ENCODE measurements at places on chromosomes 5 and 9. TPM values are rescaled to one million over a fixed set of nuclear protein-coding genes. Genes with fewer than 3 reads are reported as not detected.

Gene CDC25C
- not detected for total RNA-seq

Gene C9
- 0.13 TPM for total RNA-seq

Gene SMIM32
- 0.49 TPM for total RNA-seq

Gene GCNT4
- 4.0 TPM for total RNA-seq

Gene IRX2
- 0.27 TPM for total RNA-seq

Gene SH3GLB2
- 107 TPM for total RNA-seq

Gene SV2C
- not detected for total RNA-seq

Gene TAF11L2
- total RNA-seq = not detected

DNA sequence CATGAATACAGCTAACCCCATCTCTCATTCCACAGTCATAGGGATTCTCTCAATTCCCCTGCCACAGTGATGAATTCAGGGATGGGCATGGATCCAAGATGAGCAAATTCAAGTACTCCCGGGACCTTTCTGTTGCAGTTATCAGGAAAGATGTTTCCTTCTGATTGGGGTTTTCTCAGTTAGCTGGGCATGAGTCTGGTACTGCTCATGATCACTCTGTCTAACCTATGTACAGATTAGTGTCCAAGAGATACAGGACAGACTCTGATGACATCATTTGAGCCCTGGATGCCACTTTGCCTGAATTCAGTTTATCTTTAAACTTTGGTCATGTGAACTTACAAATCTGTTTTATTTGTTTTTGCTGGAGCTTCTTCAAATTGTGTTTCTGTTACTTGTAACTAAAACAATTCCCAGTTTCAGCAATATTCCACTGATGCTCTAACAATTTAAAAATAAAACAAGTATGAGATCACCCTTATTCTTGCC is 257.7 kb upstream of the KLF9 start:
- DNase-seq = no peak
- no peak overlapping the region for H3K4me3 ChIP-seq
- H3K4me1 ChIP-seq = no peaks in the 10 kb centered on the region
- no peaks in the 10 kb centered on the region for H3K27me3 ChIP-seq

DNA sequence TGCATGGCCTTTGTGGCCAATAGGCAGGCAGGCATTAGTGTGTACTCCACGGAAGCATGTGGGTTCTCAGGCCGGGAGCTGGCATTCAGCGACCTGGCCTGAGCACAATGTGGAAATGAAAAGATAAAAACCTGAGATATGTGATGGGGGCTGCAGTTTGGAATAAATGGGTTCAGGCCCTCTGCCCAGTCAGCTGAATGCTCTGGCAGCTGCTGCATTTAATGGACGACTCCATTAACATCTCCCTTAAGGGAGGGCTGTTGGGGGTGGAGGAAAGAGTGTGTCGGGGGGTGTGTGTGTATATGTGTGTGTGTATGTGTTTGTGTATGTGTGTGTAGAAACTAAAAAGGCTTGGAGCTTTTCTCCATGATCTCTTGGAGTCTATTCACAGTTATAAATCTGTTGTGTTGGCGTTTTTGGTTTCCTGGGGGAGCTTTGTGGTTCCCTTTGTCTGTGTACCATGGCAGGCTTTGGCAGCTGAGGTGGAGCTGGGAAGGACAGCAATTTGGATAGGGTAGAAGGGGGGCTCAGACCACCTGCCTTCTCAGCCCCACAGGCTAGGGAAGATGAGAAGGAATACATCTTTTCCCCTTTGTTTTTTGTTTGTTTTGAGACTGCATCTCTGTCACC is 27.3 kb upstream of the HSPA9 start:
- no peak for DNase-seq
- H3K4me3 ChIP-seq = no peak overlapping the region
- H3K27ac ChIP-seq = no peak overlapping the region
- H3K4me1 ChIP-seq = no peaks in the 10 kb centered on the region
- H3K27me3 ChIP-seq = no peaks in the 10 kb centered on the region
- no peaks in the 10 kb centered on the region for H3K36me3 ChIP-seq

DNA sequence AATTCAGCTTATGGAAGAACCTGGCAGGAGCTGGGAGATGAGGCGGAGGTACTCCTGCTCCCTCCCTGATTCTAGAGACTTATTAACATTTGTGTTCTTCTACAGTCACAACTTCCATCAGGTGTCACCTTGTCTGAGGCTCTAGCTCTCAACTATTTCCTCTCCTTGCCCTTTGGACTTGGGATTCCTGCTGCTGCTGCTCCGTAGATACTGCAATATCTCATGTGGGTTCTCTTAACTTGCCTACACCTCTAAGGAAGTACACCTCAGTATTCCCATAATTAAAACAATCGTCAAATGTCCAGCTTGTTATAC is 21.2 kb downstream of the ANXA1 start:
- no peak for DNase-seq
- H3K27ac ChIP-seq = no peak overlapping the region

GRCh38 chr5:135395451-135395850 is 3.6 kb downstream of the MACROH2A1 start:
- no peak overlapping the region for H3K27ac ChIP-seq
- H3K4me1 ChIP-seq = peaks cover 4% of the 10 kb centered on the region
- H3K36me3 ChIP-seq = no peaks in the 10 kb centered on the region
- no peak overlapping the region for H3K4me3 ChIP-seq
- no peak for DNase-seq

DNA sequence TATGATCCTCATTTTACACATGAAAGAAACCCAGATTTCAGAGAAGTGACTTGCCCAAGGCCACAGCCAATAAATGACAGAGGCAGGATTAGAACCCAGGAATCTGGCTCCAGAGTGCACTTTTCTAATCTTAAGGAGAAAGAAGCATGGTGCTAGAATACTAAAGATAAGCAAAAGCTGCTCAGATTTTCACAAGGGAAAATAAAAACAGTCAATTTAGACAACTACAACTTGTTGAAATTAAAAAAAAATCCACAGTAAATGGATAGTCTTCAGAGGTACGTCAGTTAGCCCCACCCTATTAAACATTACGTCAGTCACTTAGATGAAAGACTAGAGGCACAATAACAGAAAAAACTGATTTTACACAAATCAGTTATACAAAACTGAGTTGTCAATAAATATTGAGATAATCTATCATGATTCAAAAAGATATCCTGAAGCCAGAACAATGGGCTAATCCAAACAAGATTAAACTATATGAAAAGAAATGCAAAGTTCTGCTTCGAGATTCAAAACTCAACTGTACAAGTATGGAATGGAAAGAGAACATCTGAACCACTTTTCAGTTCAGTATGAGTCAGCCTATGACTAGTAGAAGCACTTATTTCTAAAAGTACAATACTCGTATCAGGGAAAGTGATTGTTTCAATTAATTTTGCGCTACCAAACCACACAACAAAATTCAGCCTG is 9.3 kb downstream of the TMEM245 start:
- H3K4me3 ChIP-seq = no peak overlapping the region
- H3K27me3 ChIP-seq = no peaks in the 10 kb centered on the region
- H3K4me1 ChIP-seq = peaks cover 9% of the 10 kb centered on the region
- no peaks in the 10 kb centered on the region for H3K36me3 ChIP-seq

DNA sequence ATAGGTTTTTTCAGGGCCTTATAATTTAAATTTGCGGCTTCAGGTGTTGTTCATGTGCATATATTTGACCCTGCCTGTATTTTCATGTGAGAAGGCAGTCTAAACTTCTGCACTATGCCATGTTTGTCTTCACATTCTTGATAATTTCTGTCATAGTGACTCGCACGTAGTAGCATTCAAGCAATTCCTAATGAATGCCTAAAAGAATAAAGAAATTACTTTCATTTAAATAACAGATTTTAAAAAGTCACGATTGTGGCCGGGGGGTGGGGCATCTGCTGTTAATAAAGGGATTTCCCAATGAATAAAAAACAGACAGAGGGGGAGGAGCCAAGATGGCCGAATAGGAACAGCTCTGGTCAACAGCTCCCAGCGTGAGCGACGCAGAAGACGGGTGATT is 318.0 kb downstream of the ADAMTS6 start:
- no peaks in the 10 kb centered on the region for H3K36me3 ChIP-seq
- no peaks in the 10 kb centered on the region for H3K27me3 ChIP-seq
- DNase-seq = no peak
- H3K27ac ChIP-seq = no peak overlapping the region
- no peak overlapping the region for H3K4me3 ChIP-seq
- no peaks in the 10 kb centered on the region for H3K4me1 ChIP-seq

DNA sequence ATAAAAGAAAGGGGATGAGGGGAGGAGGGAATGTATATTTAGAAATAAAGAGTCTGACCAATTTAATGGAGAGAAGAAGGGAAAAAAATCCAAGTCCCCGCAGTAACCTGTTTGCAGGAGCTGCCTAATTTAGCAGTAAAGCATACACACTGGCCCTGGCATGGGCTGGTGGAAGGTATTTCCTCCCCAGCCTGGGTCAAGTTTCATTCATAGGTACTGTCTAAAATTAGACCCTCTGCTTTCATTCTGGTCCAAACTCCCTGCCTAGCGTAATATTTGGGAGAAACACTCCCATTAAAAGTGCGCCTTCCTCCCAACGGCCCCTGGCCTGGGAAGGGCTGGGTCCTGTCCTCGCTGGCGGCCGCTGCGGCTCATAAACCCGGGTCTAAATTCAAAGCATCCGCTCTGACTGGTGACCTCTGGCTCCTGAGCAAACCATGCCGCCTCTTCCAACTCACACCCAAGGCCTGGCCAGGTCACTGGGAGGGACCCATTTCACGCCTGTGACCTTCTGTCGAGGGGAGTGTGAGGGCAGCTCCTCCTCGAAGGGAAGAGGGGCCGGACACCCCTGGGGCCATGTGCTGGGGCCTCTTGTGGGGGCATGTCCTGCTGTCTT is 123.2 kb downstream of the FGF18 start:
- no peaks in the 10 kb centered on the region for H3K27me3 ChIP-seq
- H3K4me1 ChIP-seq = no peaks in the 10 kb centered on the region
- H3K27ac ChIP-seq = no peak overlapping the region
- no peak overlapping the region for H3K4me3 ChIP-seq

GRCh38 chr9:86891886-86892437 is 55.3 kb downstream of the GAS1 start:
- H3K27ac ChIP-seq = no peak overlapping the region
- DNase-seq = no peak
- no peaks in the 10 kb centered on the region for H3K36me3 ChIP-seq
- H3K4me3 ChIP-seq = no peak overlapping the region
- no peaks in the 10 kb centered on the region for H3K27me3 ChIP-seq

- H3K27me3 ChIP-seq = no peaks in the 10 kb centered on the region
- no peaks in the 10 kb centered on the region for H3K4me1 ChIP-seq
- no peak overlapping the region for H3K4me3 ChIP-seq
Observed at GRCh38 chr9:125527471-125528002, 179.5 kb downstream of the MAPKAP1 start.

GRCh38 chr5:14674983-14675854 is 10.7 kb downstream of the OTULIN start:
- no peaks in the 10 kb centered on the region for H3K27me3 ChIP-seq
- no peak for DNase-seq
- peaks cover 12% of the 10 kb centered on the region for H3K4me1 ChIP-seq
- H3K27ac ChIP-seq = peak overlapping the region; percentile 84
- H3K36me3 ChIP-seq = no peaks in the 10 kb centered on the region
- H3K4me3 ChIP-seq = no peak overlapping the region

GRCh38 chr5:38753141-38753540 is 92.7 kb upstream of the OSMR start:
- DNase-seq = no peak
- no peaks in the 10 kb centered on the region for H3K4me1 ChIP-seq
- no peaks in the 10 kb centered on the region for H3K36me3 ChIP-seq
- H3K27me3 ChIP-seq = no peaks in the 10 kb centered on the region
- H3K4me3 ChIP-seq = no peak overlapping the region
- H3K27ac ChIP-seq = no peak overlapping the region

DNA sequence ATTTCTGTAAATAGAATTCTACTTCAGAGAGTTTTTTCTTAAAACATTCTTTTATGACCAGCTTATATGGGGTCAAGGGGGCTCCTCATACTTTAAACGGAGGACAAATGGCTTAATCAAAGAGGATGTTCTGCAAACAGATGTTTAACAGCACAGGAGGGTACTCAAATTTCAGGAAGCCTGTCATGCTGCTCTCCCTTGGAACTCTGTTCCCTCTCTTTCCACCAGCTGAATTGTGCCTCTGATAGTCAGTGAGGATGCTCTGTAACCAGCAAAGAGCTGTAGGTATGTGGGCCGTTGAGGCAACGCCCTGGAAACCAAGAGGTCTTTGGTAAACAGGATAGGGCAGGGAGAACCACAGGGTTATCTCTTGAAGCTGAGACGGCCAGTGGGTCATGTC is 161.1 kb downstream of the C5orf15 start:
- no peaks in the 10 kb centered on the region for H3K4me1 ChIP-seq
- H3K27me3 ChIP-seq = no peaks in the 10 kb centered on the region
- no peak overlapping the region for H3K4me3 ChIP-seq
- no peak overlapping the region for H3K27ac ChIP-seq
- H3K36me3 ChIP-seq = no peaks in the 10 kb centered on the region
- DNase-seq = no peak

DNA sequence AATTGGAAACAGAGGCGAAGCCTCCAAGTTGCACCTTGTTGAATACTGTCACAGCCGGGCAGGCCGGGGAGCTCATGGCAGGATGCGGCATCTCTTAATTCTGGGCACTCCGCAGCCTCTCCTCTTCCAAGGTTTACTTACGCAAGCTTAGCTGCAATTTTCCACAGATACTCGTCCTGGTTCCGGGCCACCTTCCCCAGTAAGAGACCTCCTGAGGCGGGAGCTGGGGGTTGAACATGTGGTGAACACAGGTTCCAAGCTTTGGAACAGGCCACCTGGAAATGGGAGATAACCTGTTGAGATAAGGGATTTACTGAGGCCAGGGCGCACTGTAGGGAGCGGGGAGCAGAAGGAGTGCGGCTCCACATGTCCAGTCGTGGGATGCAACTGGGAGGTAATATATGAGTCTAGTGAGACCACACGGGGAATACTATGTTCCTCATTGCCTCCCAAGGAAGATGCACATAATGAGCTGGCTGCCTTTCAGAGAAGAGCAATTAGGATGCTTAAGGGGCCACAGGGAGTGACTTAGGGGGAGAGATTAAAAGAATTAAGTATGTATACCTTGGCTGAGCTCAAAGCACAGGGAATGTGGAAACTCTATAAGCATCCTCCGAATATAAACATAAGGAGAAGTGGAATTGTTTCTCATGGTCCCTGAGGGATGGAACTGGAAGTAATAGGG is 335.2 kb downstream of the CWC27 start:
- DNase-seq = no peak
- H3K4me3 ChIP-seq = no peak overlapping the region
- no peaks in the 10 kb centered on the region for H3K4me1 ChIP-seq
- H3K36me3 ChIP-seq = no peaks in the 10 kb centered on the region
- no peaks in the 10 kb centered on the region for H3K27me3 ChIP-seq

DNA sequence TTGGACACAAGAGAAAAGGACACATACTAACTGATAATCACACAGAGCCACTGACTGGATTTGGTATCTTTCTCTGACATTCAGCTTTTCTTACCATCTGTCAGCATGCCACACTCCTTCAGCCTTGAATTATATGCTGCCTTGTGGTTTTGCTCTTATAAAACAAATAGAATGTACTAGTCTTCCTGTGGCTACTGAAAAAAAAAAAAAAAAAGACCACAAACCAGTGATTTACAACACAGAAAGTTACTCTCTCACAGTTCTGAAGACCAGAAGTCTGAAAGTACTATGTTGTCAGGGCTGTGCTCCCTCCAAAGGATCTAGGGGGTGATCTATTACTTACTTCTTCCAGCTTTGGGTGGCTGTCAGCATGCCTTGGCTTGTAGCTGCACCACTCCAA is 82.3 kb downstream of the THBS4 start:
- no peak for DNase-seq
- no peak overlapping the region for H3K27ac ChIP-seq
- no peaks in the 10 kb centered on the region for H3K4me1 ChIP-seq
- H3K36me3 ChIP-seq = no peaks in the 10 kb centered on the region
- H3K27me3 ChIP-seq = no peaks in the 10 kb centered on the region
- no peak overlapping the region for H3K4me3 ChIP-seq

- H3K27me3 ChIP-seq = no peaks in the 10 kb centered on the region
- H3K4me3 ChIP-seq = no peak overlapping the region
- DNase-seq = no peak
- no peaks in the 10 kb centered on the region for H3K36me3 ChIP-seq
- no peak overlapping the region for H3K27ac ChIP-seq
- no peaks in the 10 kb centered on the region for H3K4me1 ChIP-seq
Observed at GRCh38 chr5:141196363-141196762, 3.1 kb upstream of the PCDHB11 start.
